ENCODE measurements at places on chromosomes 6 and 20.

DNA sequence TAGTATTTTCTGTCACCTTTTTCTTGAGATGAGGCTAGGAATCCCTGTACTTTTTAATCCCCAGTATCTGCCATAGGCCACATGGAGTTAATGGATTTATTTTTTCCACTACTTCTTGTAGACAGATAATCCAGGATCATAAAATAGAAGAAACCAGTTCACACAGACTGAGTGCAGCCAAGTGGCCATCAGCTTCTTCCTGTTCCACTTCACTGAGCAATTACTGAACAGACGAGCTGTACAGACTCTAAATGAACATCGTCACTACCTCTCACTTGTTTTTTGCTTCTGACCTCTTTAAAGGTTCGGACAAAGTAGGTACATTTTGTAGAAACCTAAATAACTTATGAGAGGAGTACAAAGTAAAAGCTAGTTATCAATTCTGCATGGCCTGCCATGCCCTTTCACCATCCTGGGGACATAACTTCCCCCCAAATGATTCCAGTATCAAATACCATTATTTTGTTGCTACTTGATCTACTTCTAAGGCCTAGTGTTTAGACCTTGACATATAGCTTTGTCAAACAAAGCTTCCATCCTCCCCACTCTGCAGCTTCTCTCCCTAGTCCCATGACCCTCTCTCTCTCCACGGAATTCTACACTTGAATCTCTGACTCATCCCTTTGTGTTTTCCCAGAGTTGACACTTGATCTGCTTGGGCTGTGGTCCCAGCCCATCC is 34.4 kb upstream of the ARHGAP18 start:
- DNase-seq = no peak

DNA sequence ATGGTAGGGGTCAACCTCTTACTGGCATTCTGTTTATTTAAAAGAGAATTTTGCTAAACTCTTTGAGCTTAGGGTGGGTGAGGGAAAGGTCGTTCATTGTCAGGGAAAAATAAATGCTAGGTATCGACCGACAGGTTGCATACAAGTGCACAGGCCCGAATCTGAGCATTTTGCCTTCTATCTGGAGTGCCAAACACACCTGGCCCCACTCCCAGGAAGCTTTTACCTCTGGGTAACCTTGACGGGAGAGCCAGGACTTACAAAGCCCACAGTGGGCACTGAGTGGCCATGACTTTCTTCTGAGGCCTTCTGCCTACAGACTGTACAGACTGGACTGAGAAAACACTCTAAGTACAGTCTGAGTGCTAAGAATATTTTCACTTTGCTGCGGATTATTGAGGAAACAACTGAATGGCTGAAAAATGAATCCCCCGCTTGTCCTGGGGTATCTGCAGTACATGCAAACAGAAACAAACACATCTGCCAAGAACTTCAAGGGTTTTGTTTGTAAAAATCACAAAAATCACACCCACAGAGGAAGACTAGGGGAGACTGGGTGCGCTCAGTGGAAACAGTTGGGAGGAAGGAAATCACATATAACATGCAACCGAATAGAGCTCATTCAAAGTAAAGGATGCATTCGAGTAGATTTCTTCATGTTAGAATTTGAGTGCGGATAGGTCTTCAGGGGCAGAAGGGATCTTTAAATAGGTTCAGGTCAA is 152.8 kb downstream of the NFATC2 start:
- no peak for DNase-seq

DNA sequence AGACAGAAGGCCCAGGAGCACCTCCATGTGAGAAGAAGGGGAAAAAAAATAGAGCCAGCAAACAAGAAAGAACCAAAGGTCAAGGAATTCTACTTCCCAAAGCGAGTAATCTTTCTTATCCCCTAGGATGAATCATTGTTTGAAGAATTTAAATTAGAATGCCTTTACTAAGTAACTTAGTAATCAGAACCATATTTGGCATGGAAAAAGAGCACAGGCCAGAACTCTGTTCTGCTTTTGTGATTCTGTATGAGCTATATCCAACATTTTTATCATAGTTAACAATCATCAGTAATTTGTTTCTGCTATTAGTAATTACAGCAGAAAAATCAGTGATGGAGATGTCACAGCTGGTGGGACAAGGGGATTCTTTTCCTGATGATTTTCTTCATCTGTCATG is 228.8 kb upstream of the FAM83B start:
- DNase-seq = no peak

- peak; percentile 8 for DNase-seq
Measured at GRCh38 chr6:107114926-107115694, at the start of gene BEND3. Gene BEND3, minus strand, starts transcription at chr6:107115515. Its CDS starts 16,230 bp downstream, at chr6:107099285.

GRCh38 chr20:21259346-21259745 is 43.8 kb upstream of the XRN2 start:
- DNase-seq = peak; percentile 20

GRCh38 chr6:135135835-135136234 is 45.3 kb upstream of the MYB start:
- no peak for DNase-seq

- DNase-seq = no peak
Measured at GRCh38 chr6:145904868-145905267, 59.3 kb downstream of the SHPRH start.

Measured in substantia nigra (tissue), 51 donors.